Endodermal cell (in vitro differentiated cells): ENCODE measurements at places on chromosomes 5 and 9. TPM values are rescaled to one million over a fixed set of nuclear protein-coding genes. Genes with fewer than 3 reads are reported as not detected.

The GRIN3A gene
- 0.07 TPM in 1 of 2 replicates, not detected in the other for total RNA-seq

- peak; percentile 86 for DNase-seq
Measured at GRCh38 chr9:32571969-32572899, 725 bp downstream of the NDUFB6 start.

- DNase-seq: no peak
Measured at GRCh38 chr9:14302405-14302804, 11.5 kb downstream of the NFIB start.

DNA sequence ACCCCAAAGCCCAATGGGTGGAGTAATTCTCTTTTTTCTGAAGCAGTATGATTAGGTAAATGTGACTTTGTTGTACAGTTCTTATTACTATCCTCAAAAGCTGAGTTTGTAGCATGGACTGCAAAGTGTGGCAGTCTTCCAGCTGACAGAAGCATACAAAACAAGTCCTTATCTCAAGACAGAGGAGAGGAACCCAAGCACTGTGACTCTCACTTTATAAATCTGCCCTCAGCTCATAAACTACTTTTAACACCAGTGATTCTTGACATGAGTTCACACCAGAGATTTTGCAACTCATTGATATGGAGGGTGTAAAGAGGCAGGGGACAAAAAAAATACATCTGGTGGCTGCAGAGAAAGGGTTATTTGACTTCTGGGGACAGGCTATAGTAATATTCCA, 251.6 kb downstream of the NTRK2 start:
- no peak for DNase-seq

DNA sequence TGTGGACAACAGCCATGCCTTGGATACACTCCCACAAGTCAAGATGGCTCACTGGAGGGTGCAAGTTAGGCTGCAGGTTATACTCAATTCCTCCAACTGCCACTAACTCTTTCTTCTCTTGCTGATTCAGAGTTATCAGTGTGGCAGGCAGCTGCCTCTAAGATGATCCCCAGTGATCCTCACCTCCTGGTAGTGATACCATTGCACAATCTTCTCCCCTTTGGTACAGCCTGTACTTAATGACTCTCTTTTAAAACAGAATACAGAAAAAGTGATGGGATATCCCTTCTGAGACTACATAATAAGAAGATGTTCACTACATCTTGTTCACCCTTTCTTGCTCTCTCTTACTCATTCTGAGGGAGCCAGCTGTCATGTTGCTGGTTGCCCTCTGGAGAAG, 323.1 kb downstream of the RAB3C start:
- DNase-seq: no peak

- DNase-seq: no peak
Measured at GRCh38 chr9:137716694-137717287, 98.0 kb downstream of the EHMT1 start.

DNA sequence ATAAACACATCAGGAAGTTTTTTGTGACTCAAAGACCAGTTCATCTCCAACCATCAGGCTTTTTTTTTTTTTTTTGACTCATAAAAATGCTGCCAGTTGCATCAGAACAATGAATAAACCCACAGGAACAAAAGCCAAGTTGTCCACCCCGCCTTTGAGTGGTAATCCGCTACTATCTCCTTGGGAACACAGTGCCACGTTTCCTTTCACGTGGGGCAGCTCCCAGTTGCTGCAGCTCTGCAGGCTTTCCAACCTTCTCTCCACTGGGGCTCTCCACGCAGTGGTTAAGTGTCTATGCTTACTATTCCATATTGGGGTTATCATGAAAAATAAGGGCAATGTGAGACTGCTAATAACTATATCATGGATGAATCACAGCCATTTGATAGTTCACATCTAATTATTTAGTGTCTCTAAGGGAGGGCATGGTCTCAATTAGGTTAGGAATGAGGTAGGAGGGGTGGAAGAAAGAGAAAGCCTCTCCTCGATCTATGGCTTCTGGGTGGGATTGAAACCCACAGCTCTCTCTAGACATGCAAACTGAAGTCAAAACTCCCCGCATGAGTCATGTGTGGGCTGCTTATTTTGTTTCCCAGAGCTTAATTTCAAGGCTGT, 55.8 kb upstream of the ACTBL2 start:
- no peak for DNase-seq

GRCh38 chr9:5593904-5594303, 35.0 kb upstream of the RIC1 start:
- DNase-seq: no peak

DNA sequence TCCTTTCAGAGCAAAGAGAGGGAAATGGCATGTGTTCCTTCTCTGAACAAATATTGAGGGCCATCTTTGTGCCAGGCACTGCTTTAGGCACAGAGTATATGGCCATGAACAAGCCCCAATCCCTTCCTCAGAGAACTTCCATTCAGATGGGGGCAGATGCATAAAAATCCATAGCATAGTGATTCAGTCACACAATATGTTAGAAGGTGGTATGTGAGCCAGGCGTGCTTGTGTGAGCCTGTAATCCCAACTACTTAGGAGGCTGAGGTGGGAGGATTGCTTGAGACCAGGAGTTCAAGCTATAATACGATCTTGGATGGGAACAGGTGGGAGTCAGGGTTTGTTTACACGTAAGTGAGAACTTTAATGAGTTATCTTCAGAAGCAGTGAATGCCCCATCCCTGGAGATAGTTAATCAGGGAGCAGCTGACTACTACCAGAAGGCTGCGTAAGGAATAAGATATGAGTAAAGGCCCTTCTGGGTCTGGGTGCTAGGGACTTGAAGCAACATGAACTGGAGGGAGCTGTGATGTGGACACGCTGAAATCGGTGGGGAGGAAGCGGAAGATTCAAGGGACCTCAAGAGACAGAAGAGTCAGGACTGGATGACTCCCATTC, 27.1 kb downstream of the NANS start:
- DNase-seq: no peak

DNA sequence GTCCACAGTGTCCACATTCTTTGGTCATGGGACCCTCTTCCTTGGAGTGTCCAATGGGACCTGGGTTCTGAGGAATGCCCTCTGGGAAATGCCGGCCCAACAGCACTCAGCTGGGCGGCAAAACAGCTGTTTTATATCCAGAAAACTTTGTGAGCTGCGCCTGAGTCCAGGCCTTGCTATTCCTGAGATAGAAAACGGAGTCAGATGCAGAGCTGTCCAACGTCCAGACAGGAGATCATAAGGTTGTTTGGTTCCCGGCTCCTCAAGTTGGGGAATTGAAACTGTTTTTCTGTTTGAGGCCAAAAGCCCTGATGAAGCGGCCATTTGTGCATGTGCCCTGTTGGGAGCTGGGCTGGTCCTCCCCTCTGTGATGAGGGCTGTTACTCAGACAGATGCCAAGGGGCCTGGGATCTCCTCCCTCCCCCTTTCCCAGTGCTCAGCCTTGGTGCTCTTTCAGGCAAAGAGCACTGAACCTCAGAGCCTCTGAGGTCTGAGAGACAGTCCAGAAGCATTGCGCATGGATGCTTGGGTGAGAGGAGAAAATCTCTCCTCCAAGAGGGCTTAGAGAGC, 66.6 kb upstream of the GARNL3 start:
- DNase-seq: no peak

- no peak for DNase-seq
Measured at GRCh38 chr5:5103245-5103644, 36.9 kb upstream of the ADAMTS16 start.

The AMBP gene
- 0.54 and 0.68 TPM in 2 replicates for total RNA-seq

DNA sequence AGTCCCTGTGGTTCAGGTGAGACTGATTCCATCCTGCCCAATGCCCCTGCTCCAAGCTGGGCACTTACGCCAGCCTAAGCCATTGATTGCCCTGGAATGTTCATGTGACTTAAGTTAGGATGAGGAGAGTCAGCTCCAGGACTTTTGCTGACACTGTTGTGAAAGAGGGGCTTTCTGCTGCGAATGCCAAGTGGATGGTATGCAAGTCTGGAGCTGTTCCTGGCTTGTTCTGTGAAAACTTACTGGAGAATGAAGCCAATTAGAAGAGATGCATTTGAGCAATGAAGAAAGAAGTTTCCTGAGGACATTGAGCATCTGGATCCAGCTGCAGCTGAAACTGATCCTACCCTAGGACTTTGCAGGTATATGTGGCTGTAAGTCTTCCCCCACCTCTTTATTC, 61.2 kb upstream of the ZFR start:
- no peak for DNase-seq

The EQTN gene
- total RNA-seq: not detected in 2 replicates

- no peak for DNase-seq
Measured at GRCh38 chr5:82309091-82309531, 31.0 kb upstream of the RPS23 start.

The FIBCD1 gene
- 3.5 and 3.7 TPM in 2 replicates for total RNA-seq

DNA sequence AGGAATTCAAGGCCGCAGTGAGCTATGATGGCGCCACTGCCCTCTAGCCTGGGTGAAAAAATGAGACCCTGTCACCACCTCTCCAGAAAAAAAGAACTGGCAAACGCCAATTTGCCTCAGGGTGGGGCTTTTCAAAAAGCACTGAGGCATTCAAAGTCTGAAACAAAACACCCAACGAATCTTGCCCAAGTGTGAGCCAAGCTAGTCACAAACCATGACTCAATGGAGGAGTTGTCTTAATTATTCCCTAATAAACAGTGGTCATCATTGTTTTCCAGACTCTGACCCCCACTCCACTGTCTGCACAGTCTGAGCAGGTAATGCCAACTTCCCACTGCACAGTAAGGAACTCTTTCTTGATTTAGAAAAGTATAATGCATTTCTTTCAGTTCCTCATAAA, 16.8 kb downstream of the FRMD3 start:
- no peak for DNase-seq

GRCh38 chr5:143145243-143146160, 258.0 kb downstream of the NR3C1 start:
- DNase-seq: no peak

The LSM11 gene
- total RNA-seq: 3.4 and 3.7 TPM in 2 replicates

The GRXCR2 gene
- total RNA-seq: not detected in 3 replicates

The TRIP13 gene
- total RNA-seq: 21.9 and 24.2 TPM in 2 replicates

DNA sequence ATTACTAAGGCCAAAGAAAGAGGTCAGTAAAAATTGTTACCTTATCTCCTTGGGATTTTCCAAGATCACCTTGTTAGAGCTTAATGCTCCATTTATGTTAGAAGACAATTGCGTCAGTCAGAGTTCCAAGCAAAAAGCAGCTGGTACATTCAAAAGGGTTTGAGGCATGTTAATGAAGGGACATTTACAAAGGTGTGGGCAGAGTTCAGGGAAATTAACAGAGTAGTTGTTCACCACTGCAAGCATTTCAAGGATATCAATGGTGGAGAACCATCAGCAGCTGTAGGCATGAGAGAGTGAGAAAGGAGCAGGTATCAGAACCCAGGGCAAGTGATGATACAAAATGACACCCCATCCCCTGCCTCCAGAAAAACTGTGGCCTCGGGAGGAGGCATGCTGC, 17.0 kb upstream of the SMARCA2 start:
- peak; percentile 54 for DNase-seq

DNA sequence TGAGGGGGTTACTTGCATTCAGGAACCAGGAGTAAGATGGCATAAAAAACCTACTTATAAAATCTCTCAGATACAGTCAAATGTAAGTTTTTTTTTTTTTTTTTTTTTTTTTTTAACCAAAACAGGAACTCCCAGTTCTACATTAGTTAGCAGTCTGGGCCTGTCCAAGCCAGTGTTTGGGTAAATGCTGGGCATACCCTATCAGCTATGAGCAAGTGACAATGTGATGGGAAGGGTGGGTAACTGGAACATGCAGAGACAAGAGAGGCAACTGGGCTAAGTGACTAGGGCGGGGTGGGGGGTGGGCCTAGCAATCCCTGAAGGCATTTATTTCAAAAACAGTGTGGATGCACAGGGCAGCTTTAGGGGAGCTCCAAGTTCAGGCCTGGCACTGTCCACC, 2.3 kb downstream of the NMRK1 start:
- no peak for DNase-seq

The RFESD gene
- total RNA-seq: 10.7 to 31.5 TPM (median 13.7 TPM) in 3 replicates

DNA sequence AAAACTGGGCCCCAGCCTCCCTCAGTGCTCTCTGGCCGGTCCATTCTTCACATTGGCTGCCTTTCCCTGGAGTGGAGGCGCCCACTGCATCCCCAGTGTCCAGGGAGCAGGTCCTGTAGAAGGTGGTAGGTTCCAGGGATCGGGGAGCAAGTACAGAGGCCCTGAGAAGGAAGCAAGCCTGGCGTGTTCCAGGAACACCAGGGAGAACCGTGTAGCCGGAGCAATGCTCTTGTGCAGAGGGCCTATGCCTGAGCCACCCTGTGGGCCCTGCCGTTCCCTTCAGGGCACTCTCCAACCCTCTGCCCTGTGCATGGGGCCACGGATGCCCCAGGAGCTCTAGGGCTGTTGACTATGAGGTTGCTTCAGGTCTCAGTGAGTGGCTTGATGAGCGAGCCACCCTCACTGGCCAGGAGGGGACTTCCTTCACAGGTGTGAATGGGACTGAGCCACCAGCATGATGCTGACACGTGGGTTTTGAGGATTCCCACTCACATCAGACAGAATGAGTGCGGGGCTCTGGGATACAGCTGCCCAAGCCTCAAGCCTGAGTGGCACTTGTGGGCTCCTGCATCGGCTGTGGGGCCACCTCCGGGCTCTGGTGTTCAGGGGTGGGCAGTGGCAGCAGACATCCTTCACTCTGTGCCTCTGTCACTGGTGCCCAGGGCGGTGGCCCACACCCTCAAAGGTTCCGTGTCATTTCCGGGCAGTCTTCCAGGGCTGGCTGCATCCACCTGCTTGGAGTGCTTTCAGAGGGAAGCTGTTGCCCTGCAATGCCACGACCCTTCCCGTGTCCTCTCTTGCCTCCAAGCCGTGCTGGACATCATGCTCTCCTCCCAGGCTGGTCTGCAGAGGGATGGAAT, 54.4 kb downstream of the ADAMTS2 start:
- no peak for DNase-seq

DNA sequence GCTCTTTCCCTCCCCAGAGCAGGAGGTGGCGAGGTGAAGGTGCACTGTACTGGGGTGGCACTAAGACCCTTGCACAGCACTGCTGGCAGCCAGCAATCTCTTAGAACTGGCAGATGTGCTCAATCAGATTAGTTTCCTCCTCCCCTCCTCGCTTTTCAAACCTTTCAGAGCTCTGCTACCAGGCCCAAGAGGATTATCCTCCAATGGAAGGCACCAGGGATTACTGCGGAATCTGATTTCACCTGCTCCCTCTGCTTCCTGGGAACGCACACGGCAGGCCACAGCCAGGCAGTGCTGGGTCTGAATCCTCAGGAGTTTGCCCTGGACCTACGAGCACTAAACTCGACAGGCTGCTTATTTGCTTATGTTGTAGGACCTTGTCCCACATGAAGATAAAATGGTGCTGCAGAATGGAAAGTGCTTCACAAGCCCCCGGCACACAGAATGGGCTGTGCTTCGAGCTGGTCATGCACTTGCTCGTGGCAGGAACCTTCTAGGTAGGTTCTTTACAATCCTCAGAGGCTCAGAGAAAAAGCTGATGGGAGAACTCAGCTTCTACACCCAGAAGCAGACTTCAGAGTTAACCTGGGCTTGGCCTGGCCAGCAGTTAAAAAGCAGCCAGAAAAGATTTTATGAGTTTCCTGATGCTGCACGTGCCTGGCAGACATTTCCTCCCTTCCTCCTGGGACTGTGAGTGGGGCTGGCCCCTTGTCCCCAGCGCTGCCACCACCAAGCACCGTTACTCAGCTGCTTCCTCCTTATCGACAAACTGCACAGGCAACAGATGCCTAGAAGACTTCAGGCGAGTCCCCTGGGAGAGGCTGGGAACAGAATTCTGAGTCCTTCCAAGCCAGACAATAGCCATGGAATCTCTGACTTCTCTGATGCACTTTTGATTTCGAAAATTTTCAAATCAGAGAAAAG, 33.1 kb downstream of the FABP6 start:
- DNase-seq: peak; percentile 72

The KCTD16 gene
- total RNA-seq: 0.27 and 0.29 TPM in 2 replicates
